HFFc6 (cell line): ENCODE measurements at places on chromosomes 12 and 14.
A peak's percentile ranks its signal among the peaks of the same experiment; 100 is the strongest.

GRCh38 chr12:116400636-116401372, 123.3 kb upstream of the MED13L start:
- DNase-seq, result no peak

GRCh38 chr14:71403656-71404055, 496.4 kb downstream of the PCNX1 start:
- peak; percentile 31 for DNase-seq

DNA sequence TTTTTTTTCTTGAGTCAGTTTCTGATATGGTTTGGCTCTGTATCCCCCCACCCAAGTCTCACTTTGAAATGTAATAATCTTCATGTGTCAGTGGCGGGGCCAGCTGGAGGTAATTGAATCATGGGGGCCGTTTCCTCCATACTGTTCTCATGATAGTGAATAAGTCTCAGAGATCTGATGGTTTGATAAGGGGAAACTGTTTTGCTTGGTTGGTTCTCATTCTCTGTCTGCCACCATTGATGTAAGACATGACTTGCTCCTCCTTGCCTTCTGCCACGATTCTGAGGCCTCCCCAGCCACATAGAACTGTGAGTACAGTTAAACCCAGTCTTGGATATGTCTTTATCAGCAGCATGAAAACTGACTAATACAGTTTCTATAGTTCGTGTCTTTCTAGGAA, 42.9 kb downstream of the WNK1 start:
- no peak for DNase-seq

GRCh38 chr12:131721548-131721947, 10.7 kb downstream of the SFSWAP start:
- DNase-seq, result no peak
